CD4-positive, alpha-beta T cell treated with Interleukin-17A for 4 hours (primary cell): ENCODE measurements at places on chromosomes 1 and 21.
A peak's percentile ranks its signal among the peaks of the same experiment; 100 is the strongest.

DNA sequence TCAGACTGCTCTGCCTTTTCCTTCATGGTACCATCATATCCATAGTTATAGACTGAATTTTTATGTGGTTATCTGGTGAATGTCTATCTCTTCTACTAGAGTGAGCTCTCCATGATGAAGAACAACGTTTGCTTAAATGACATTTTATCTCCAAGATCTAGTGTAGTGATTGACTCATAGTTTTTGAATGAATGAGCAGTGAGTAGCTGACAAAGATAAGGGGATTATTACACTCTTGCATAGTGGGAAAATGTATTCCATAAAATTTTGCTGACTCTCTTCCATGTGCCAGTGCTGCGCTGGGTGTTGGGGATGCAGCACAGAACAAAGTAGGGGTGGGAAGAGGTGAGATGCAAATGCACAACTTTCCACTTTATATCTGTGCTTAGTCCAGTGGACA, 147.7 kb downstream of the TGFB2 start:
- no peak for DNase-seq

GRCh38 chr1:244863491-244864252, 671 bp downstream of the HNRNPU start:
- no peak for DNase-seq

DNA sequence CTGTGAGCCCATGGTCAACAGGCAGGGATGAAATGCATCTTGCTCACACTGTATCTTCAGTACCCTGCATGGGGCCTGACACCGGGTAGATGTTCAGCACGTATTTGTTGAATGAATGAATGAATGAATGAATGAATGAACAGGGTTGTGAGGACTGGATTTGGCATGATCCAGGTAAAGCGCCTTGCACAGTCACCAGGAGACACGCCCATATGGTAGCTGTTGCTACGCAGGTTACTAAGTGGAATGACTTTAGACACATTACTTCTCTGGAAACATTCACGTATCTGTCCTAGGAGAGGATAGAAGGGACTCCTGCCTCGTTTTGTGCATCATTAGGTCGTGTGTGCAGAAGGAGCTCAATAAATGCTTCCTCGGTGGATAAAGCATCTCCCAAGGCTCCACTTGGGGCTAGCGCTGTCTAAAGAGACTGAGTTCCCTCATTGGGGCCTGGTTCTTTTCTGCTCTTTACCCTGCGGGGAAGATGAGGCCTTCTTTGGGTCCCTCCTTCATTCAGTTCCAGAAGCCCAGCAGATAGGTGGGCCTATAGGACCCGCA, 54.2 kb downstream of the NDUFS5 start:
- DNase-seq, result no peak

DNA sequence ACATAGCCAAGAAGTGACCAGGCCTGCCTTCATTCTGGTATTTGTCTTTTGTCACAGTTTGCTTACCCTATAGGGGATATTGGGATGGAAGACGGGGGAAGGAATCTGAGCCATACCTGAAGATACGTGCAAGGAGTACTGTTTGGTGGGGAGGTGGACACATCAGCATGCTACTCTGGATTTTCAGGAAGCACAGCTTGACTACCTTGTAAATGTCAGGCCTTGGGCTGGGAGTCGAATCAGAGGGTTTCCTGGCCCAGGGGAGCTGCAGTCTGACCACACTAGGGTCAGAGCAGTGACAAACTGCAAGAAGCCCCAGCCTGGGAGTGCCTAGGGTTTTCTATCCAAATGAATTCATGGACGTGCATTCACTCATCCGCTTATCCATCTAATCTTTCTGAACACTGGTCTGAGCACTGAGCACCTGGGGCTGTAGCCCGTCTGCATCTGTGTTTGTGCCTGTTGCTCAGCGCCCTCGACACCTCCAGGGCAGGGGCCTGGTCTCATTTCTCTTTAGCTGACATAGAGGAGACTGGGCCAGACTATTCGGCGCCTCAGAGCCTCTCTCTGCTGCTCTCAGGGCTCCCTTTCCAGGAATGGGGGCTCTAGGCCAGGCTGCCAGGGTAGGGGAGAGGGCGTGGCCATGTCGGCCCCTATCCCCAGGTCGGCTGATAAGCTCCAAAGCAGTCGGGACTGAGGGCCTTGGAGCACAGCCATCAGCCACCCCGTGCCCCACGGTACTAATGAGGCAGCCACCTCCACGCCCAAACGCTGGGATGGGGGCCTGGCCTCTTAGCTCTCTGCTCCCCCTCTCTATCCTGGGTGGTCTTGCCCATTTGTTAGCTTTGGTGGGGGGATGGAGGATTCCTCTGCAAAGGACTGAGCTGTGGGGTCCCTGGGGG, 47.0 kb upstream of the SLC2A1 start:
- no peak for DNase-seq

- DNase-seq, result no peak
Measured at GRCh38 chr1:20119347-20119746, at the start of gene PLA2G2D. Gene PLA2G2D (minus strand): TSS chr1:20119536. CDS start chr1:20119498, 38 bp downstream.

- DNase-seq, result peak; percentile 74
Measured at GRCh38 chr1:66335859-66336640, 197.9 kb upstream of the SGIP1 start.

- DNase-seq, result no peak
Measured at GRCh38 chr1:68051475-68051874, 1.0 kb upstream of the DIRAS3 start.

DNA sequence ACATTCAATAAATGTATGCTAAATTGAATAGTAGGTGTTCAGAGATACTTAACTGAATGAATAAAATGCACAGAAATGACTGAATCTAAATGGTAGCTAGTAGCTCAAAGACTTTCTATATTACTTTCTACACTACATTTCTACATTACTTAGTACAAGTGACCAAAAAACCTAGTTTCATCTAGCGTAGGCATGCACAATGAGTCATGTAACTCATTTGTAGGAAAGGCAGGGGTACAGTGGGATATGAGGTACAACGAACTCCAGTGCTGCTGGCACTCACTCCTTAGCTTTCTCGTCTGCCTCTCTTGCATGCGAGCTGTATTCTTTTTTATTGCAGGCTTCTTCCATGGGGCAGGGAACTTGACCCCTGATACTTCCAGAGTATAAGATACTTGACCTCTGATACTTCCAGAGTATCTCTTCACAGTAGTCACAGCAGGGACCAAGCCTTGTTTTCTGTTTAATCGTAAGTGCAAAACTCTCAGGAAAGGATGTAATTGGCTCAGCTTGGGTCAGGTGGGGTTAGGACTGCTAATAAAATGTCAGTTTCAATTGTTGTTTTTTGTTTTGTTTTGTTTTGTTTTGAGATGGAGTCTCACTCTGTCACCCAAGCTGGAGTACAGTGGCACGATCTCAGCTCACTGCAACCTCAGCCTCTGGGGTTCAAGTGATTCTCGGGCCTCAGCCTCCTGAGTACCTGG, 4.9 kb upstream of the ATP2B4 start:
- no peak for DNase-seq

DNA sequence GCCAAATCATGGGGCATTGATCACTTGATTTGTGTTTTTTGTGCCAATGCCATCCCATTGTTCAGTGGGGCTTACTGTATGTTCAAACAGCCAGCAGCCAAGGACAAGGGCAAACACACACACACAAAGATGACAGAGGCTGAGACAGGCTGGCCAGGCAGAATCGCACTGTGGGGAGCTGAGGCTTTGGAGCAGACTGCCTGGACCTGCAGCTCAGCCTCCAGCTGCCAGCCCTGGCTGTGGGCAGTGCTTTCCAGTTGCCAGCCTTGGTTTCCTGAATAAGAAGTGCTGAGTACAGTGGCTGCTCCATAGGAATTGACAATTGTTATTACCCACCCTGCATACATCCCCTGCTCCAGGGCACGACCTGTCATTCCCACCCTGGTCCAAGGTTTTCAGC, 16.9 kb upstream of the PCP4 start:
- DNase-seq, result no peak

GRCh38 chr1:218376722-218377121, 31.6 kb downstream of the TGFB2 start:
- DNase-seq, result no peak

DNA sequence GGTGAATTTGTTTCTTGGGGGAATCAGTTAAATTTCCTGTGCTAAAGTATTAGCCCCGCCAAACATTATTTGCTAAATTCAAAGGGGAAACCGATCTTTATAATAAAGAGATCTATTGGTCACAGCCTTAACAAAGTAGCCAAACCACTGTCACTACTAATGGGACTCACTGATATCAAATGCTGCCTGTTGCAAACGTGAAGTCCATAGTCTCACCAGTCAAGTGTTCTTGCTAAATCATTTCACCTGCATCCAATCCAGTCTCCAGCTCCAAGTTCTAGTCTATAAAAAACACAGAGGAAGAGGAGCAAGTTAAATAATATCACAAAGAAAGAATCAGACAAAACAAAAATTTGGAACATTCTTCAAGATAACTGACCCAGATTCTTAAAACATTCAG, 30.1 kb downstream of the SH3BGR start:
- no peak for DNase-seq

DNA sequence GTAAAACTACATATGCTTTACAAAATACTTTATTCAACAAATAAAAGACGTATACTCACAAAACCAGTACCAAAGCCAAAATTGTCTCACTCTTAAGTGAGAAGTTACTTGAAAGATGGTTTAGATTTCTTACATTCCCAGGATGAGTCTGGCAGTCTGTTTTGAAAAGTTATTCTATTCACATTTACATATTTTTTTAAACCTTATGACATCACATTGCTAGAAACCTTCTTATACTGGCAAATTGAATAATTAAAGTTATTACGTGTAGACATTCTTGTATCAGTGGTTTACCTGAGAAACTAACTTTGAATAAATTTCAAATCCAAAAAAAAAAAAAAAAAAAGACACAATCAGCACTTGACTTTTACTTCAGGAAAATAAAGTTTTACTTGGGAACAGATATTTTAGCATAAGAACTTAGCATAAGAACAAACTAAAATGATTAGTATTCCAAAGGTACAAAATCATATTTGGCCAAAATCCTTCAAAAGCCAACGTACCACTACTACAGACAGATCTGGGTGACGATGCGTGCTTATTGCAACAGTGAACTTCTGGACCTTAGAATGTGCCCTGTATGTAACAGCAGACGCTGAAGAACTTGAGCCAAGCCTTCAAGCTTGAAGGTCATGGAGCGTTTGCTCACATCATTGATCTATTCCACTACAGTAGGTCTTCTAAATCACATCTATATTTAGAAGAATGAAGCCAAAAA, 2.5 kb downstream of the CDC42BPA start:
- no peak for DNase-seq

GRCh38 chr1:34929853-34930701, 627 bp upstream of the DLGAP3 start:
- DNase-seq, result no peak

- DNase-seq, result no peak
Measured at GRCh38 chr1:210499956-210500355, 171.3 kb downstream of the HHAT start.

- no peak for DNase-seq
Measured at GRCh38 chr21:33663241-33663640, 20.9 kb downstream of the ITSN1 start.

- DNase-seq, result no peak
Measured at GRCh38 chr1:164640686-164641352, 81.8 kb downstream of the PBX1 start.

- DNase-seq, result no peak
Measured at GRCh38 chr21:44477131-44477530, 21.8 kb downstream of the LRRC3 start.

DNA sequence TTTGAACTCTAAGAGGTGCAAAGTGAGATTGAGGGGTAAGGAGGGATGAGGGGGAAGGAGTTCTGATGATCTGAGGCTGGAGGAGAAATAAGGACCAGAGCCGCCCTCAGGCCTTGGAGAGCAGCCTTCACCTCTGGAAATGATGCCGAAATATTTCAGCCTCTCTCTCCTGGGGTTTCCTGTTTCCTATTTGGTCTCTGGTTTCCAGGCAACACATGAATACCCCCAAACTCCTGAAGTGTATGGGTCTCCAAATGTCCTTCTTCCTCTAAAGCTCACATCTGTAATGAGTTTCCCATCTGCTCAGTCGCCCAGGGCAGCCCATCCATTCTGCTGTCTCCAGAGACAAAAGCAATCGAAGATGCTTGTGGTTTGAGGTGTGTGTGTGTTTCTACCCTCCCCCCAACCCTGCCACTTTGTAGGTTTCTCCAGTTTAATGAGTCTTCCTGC, 52.0 kb upstream of the FAM20B start:
- DNase-seq, result no peak

- no peak for DNase-seq
Measured at GRCh38 chr1:43963006-43963405, 6.8 kb upstream of the DPH2 start.

- DNase-seq, result no peak
Measured at GRCh38 chr1:206455289-206455665, 15.0 kb upstream of the IKBKE start.

DNA sequence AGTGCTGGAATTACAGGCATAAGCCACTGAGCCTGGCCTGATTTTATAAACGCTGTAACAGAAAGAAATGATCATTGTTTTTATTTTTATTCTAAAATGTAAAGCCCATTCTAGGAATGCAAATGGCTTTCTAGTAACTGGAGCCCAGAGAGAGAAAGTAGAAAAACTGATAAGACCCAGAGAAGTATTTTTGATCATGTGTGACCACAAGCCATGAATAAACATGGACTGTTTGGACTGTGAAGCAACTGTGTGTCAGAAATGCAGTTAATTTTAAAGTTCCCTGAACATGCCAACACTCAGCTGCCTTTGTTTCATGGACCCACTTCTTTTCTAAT, 39.7 kb downstream of the EIF2B3 start:
- DNase-seq, result no peak

- peak; percentile 24 for DNase-seq
Measured at GRCh38 chr1:15249081-15249480, 2.1 kb downstream of the FHAD1 start.

GRCh38 chr1:30966690-30967369, 58.3 kb upstream of the SDC3 start:
- DNase-seq, result no peak

- DNase-seq, result no peak
Measured at GRCh38 chr1:42684139-42684538, 1.9 kb downstream of the YBX1 start.

- no peak for DNase-seq
Measured at GRCh38 chr21:35084869-35085268, 35.8 kb upstream of the RUNX1 start.

DNA sequence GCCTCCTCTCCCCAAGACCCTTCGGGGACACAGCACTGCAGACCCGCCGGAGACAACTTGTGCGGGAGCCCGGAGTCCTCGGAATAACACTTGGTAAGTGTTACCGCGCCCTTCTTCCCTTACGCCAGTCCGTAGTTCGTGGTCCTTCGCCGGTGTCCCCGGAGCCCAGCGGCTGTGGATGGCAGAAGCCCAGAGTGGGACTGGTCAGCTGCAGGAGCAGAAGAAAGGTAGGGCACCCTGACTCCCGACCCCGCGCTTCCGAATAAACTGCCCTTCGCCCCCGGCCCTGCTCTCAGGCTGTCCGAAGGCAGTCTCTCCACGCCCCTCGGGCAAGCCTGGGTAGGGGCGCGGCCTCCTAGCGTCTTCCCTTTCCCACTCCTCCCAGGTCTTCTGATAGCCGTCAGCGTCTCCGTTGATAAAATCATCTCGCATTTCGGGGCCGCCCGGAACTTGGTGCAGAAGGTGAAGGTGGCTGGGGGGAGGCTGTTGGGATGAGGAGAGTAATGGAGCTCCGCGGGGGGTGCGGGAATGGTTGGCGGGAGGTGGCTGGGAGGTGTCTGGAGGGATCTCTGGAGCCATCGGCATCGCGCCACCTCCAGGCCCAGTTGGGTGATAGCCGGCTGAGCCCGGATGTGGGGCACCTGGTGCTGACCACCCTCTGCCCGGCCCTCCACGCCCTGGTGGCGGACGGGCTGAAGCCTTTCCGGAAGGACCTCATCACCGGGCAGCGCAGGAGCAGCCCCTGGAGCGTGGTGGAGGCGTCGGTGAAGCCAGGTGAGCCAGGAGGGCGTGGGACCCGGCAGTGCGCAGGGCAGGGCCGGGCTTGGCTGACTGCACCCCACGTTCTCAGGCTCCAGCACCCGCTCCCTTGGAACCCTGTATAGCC, 4.3 kb downstream of the RUSC1 start:
- peak; percentile 13 for DNase-seq
